ENCODE measurements at places on chromosomes 11 and 22.

- DNase-seq, result no peak
These were observed 13.2 kb upstream of the TTC36 start for GRCh38 chr11:118514103-118514502.

DNA sequence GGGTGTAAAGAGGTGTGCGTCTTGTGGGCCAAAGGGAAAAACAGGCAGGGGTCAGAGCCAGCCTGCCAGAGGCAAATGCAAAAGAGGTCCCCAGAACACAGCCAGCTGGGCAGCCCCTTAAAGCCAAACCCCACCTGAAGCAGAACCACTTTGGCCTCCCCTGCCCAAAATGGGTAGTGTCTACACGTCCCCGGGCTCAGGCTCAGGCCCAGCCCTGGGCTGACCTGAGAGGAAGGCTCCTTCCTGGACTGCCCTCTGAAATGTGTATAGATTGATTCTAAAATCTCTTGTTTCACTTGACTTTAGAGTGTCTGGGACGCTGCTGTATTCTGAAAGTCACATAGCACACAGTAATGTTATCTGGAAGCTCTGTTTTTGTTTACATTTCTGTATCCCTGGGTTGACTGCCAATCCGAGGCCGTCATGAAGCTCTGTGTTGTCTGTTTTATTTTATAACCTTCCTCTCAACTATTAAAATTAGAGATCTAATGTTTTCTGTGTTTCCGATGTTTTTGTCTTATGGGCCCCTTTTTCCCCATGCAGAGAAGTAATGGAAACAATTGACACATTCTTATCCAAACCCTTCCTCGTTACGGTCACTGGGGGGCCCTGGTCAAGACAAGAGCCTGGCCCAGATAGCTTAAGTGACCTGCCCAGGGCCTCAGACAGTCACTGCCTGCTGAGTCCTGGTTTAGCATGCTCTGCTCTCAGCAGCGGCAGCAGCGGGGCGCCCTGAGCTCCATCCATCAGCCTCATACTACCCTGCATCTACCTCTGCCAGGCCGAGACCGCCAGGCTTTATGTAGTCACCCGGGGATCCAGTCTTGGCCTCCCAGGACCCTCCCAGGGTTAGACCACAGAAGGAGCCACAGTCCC lies 10.1 kb downstream of the OVOL1 start:
- no peak for DNase-seq

- DNase-seq, result no peak
These were observed 5.5 kb upstream of the TECTA start for GRCh38 chr11:121095561-121095960.

- no peak for DNase-seq
These were observed 4.9 kb upstream of the TTLL1 start for GRCh38 chr22:43094085-43094484.

- DNase-seq, result no peak
These were observed 663.7 kb upstream of the ANO5 start for GRCh38 chr11:21529187-21529586.

DNA sequence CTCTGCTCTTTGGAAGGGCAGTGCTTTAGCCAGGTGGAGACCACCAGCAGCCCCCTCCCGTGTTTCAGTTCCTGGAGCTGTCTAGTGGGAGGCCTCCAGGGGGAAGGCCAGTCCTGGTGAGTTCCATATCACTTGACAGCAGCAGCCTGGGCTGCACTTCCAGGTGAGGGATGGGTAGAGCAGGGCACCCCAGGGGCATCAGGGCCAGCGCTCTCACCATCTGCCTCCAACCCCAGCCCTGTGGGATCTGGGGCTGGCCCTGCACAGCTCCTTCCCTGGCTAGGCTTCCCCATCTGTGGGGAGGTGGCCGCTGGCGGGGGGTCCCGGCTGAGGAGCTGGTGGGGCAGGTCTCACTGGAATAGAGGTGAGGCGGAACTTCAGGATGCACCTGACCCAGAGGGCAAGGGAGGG lies 60.5 kb downstream of the MORC2 start:
- no peak for DNase-seq

DNA sequence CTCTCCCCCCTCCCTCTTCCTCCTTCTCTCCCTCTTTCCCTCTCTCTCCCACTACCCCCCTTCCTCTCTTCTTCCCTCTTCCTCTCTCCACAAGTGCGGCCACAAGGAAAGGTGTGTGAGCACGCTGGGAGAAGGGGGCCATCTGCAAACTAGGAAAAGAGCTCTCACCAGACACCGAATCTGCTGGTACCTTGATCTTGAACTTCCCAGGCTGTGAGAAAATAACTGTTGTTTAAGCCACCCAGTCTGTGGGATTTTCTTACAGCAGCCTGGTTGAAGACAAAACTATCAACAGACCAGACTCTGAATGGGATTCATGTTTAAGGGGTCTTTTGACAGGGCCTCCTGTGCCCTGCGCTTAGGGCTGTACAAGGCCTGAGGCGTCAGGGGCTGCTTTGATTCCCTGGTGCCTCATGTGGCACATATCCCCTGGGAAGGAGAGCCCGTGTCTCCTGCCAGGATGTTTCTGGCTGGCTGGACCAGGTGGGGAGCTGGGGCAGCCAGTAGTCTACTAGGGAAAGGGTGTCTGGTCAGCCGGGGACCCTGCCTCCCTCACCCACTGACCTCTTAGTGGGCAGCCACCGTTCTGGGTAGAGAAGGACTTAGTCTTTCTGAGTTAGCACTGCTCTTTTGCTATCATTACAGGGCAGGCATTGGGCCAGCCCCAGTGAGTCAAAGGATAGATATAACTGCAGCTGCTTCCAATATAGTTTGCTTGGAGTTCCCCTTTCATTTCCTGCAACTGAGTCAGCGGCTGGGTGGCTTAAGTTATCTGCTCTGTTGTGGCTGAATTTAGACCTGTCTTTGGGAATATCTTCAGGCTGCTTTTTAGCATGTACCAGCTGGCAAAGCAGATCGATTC lies 6.2 kb downstream of the PANX1 start:
- peak; percentile 91 for DNase-seq

DNA sequence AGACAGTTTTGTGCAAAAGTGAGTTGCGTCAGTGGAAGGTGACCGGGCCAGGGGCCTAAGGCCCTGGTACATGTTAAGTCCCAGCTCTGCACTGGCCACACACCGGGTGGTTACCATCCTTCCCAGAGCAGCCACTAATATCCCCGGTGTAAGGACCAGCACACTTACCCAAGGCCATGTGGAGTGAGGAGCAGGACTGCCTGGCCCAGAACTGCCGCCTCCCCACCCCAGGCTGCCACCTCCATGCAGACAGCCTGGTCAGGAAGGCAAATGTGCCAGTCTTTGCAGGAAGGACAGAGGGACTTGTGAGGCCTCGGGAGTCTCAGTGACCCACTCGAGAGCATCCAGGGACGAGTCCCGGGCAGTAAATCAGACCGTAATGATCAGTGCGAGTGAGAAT lies 102.9 kb downstream of the MORC2 start:
- DNase-seq, result peak; percentile 26

GRCh38 chr22:38462960-38463784 lies 4.7 kb upstream of the KDELR3 start:
- peak; percentile 72 for DNase-seq
